ENCODE measurements at places on chromosomes 13 and 19. TPM values are rescaled to one million over a fixed set of nuclear protein-coding genes. Genes with fewer than 3 reads are reported as not detected.

DNA sequence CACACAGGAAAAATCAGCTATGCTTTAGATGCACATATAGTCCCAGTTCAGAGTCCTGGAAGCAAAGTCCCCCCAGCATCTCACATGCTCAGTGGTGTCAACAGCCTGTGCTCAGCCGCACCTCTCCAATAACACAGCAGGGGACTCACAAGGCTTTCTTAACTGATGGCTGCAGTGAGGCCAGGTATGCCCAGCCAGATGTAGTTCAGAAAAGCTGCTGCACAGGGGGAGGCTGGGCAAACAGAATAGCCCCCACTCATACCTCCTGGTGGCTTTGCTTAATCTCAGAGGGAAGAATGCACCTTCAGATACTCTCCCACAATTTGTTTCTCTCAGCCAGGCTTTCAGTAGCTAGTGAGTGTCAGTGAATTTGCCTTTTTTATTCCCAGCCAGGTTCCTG, 33.4 kb downstream of the FAM124A start:
- DNase-seq = no peak

GRCh38 chr13:87536499-87536898, 134.7 kb upstream of the SLITRK5 start:
- no peak for DNase-seq

DNA sequence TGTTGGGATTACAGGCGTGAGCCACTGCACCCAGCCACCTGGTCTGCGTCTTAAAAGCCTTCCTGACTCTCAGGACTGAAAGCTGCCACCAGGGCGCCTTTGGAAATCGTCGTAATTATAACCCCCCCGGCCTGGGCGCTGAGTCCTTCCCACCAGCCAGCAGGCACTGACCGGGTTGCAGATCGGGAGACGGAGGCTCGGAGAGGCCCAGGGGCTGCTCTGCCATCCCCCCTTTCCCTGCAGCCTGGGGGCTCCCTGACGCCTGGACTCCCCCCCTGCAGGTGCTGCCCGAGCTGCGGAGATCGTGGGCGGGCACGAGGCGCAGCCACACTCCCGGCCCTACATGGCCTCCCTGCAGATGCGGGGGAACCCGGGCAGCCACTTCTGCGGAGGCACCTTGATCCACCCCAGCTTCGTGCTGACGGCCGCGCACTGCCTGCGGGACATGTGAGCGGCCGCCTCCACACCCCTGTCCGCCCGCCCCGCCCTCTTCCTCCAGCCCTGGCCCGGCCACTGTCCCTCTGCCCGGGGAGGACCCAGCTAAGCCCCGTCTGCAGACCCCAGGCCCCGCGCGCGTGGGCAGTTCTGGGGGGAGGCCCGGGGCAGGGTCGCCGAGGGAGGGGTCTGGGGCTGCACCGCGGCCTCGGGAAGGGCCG, 2.5 kb downstream of the PRTN3 start:
- DNase-seq = no peak

- DNase-seq = no peak
These were observed at the start of gene CEACAM5 for GRCh38 chr19:41708481-41708880. Gene CEACAM5 (plus strand): TSS chr19:41708626. CDS start chr19:41708732, 106 bp downstream.

DNA sequence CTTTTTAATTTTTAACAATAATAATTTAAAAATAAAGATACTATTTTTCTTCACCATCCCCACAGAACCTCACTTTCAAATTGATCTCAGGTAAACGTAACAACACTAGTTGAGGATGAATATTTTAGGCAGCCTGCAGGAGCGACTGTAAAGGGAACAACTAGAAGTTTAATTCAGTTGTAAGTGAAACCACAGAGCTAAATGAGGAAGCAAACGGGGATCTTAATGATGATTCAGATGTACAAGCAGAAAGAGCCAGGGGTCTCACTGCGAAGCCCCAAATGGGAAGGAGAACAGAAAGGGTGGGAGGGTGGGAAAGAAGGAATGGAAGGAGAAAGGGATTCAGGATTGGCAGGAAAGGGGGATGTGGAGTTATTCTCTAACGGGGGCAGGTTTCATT, 54.6 kb upstream of the RAP2A start:
- no peak for DNase-seq

- DNase-seq = no peak
These were observed 257.2 kb downstream of the FOXO1 start for GRCh38 chr13:40409278-40409677.

- DNase-seq = no peak
These were observed at the start of gene SIGLEC8 for GRCh38 chr19:51458051-51458645. Gene SIGLEC8 (minus strand): TSS chr19:51458454. CDS start chr19:51458387, 67 bp downstream.

The KRTDAP gene
- 1.6 TPM for total RNA-seq
